ENCODE measurements at places on chromosomes 5 and 9.

DNA sequence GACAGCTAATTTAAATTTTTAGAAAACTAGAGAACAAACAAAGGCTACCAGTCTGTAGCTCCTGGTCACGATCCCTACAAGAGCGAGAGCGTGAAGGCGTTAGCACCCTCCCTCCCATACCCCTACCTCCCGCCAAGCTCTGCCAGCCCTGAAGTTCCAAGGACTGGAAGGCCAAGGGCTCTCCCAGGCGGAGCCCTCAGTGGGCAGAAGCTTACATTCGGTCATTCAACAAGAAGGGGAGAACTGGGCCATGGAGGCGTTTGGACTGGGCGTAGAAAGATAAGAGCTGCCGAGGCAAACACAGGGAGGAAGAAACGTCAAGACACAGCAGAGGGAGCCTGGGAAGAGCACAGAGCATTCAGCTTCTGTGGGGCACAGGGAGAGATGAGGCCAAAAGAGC is 3.0 kb downstream of the MXD3 start:
- DNase-seq: no peak

- no peak for DNase-seq
Measured at GRCh38 chr9:28999057-28999456, 1425.8 kb upstream of the C9orf72 start.

GRCh38 chr5:131019601-131020315 is 145.3 kb downstream of the HINT1 start:
- no peak for DNase-seq

- no peak for DNase-seq
Measured at GRCh38 chr5:76720988-76721569, 5.2 kb downstream of the F2R start.

- DNase-seq: no peak
Measured at GRCh38 chr5:81552852-81553566, 159.1 kb upstream of the ACOT12 start.

DNA sequence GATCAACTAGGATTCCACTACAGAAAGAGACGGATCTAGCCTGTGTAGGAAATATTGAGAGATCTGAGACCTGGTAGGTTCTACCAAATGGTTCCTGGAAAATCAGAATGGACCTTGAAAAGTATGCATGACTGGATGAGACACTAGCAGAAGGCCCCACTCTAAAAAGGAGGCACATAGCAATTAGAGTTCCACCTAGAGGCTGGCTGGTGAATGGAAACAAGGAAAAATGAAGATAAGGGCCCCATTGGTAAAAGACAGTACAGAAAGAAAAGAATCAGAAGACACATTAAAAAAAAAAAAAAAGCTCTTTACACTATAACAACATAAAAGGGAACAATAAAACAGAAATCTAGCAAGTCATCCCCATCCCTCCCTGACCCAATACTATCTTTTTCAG is 518.5 kb downstream of the NR2F1-AS1 start:
- DNase-seq: no peak

DNA sequence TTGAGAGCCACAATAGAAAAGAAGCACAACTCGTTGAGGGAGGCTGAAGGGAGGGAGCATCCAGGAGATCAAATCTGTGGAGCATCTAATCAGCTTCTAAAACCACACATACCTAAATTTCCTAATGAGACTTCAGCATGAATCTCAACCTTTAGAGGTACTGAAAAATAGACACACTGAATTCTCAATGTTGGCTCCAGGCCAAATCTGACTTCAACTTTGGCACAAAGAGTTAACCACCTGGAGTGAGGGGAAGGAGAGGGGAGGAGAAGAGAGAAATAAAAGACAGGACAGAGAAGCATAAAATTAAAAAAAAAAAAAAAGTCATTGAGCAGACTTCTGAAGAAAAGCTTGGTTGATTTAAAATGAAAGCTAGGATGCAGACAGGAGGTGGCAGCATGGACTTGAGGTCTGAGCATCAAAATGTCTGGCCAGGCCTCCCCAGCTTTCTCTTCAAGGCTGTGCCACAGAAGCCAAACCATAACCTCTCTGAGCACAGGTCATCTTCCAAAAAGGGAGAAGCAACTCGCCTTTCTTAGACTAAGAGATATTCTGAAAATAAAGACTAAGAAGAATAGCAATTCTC is 205.6 kb downstream of the DENND1A start:
- DNase-seq: no peak

DNA sequence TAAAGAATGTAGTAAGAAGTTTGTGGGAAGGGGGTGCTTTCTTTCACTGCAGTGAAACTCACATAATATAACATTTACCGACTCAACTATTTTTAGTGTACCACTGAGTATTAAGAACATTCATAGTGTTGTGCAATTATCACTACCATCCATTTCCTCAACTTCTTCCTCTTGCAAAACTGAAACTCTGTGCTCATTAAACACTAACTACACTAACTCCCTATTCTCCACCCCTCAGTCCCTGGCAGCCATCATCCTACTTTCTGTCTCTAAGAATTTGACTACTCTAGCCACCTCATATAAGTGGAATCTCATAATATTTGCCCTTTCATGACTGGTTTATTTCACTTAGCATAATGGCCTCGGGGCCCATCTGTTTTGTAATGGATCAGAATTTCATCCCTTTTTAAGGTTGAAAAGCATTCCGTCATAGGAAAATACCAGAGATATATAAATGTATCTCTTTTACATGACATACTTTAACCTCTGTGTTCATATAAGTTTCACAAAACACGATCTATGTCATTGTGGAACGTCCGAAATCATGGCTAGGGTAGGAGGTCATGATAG is 56.3 kb upstream of the DIRAS2 start:
- no peak for DNase-seq

DNA sequence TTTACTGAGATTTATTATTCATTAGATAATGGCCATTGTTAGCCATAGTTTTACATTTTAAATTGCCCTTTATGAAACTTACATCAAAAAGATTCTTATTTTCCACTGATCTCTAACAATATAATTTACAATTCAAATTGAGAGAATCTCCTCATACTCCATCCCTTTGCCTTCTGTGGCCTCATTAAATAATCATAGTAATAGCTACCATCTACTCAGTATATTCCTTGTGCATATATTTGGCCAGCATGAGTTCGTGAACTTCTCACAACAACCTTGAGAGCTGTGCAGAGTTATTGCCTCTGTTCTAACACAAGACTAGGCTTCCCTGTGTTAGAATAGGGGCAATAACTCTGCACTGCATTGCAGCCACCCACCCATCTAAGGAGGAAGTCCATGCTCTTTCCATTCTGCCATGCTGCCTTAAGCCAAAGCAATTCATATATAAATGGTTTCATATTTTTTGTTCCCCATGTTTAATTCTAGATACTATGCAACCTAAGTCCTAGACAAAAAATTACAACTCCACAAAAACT is 99.1 kb downstream of the ADAMTSL1 start:
- DNase-seq: no peak

- no peak for DNase-seq
Measured at GRCh38 chr5:132839426-132840301, 9.2 kb upstream of the SHROOM1 start.

GRCh38 chr9:6802926-6803325 is 45.2 kb downstream of the KDM4C start:
- DNase-seq: no peak

DNA sequence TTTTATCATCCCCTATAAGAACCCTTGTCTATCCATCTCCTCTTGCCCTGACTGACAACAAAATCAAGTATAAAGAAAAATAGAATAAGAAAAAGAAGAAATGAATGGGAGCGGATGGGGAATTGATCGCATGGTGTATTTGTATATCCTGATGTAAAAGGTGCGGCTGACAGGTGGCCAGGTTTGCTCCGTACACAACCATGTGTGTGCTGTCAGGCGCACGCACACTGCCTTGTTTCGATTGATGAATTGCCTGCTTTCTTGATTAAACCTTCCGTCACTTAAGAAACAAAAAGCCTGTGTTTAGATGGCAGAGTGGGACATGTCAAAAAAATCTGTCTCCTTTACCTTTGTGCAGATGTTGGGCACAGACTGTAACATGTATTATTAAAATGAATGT is 102.6 kb downstream of the MVB12B start:
- no peak for DNase-seq

GRCh38 chr5:943201-943917 is 50.7 kb downstream of the TRIP13 start:
- DNase-seq: no peak

- no peak for DNase-seq
Measured at GRCh38 chr5:173785866-173786265, 102.3 kb upstream of the CPEB4 start.

DNA sequence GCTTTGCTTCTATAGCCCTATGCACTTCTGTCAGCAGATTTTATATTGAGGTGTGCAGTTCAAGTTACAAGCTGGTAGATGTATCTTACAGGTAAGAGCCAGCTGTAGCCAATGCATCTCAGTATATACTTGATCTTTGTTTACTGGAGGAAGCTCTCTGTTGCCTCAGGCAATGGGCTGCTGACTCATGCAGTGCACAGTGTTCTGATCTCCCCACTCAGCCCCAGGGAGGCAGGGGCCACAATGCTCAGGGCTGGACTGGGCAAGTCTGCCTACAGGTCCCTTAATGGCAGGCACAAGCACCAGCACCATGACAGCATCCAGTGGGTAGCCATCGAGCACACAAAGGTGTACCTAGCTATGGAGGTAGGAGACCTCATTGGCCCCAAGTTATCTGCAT is 178.8 kb upstream of the CDH10 start:
- DNase-seq: no peak

DNA sequence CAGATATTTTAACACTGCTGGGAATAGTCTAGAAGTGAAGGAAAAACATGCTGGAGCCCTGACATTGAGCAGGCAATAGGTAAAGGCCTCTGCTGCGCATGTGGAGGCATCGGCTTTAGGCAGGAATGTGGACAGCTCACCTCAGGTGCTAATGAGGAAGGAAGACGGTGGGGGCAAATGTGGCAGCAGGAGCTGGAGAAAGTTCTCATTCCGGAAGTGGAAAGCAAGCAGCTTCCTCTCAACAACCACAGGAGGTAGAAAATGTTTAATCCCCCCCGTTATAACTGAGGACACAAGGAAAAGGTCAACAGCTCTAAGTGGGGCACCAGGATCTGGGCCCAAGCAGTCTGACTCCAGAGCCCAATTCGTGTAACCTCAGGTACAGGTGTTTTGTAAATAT is 7.6 kb upstream of the RPS14 start:
- no peak for DNase-seq

GRCh38 chr5:38013107-38013506 is 173.3 kb upstream of the GDNF start:
- DNase-seq: no peak

DNA sequence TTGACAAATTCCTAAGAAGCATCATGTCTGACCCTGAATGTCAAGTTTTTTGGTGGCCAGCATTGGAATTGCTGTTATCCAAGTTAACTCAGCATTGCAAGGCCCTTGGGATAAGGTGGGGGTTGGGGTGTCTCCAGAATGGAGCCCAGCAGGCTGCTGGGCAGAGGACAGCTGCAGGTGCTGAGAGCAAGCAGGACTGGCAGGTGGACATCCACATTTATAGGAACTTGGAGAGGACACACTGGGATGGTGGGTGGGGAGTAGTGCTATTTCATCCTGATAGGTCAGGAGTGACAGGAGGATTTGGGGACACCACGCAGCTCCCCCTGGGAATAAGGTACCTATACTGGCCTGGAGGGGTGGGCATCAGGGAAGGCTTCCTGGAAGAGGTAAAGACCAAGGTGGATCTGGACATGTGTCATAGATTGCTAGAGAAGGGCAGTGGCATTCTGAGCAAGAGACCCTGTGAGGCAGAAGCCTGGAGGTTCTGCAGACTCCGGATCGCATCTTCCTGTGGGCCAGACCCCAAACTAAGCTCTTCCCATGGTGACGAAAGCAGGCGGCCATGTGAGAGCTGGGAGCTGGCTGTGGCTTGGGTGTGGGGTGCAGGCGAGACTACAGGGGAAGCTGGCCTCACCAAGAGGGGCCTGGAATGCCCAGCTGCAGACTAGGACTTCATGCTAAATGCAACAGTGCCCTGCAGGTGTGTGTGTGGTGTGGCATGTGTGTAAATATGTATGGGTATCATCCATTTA is 148.1 kb downstream of the RGS3 start:
- DNase-seq: no peak

DNA sequence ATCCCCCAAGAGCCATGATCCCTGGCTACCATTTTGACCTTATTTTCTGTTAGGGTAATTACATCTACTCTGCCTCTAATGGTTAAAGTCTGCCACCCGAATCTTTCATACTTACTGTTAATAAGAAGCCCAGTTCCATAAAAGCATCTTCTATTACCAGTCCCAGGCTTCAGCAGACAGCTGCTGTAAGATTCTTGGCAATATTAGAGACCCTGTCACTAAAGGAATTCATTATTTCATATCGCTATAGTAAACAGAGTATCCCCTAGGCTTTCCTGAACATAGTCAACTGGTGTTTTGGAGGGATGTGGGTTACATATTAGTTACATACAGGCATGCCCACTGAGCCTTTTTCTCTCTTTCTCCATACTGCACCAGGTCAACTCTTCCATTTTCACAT is 608.7 kb upstream of the SEMA6A start:
- DNase-seq: no peak

- no peak for DNase-seq
Measured at GRCh38 chr5:63456279-63456678, 506.0 kb downstream of the HTR1A start.

Measured in effector memory CD4-positive, alpha-beta T cell (primary cell).